ENCODE measurements at places on chromosomes 7 and 10.

DNA sequence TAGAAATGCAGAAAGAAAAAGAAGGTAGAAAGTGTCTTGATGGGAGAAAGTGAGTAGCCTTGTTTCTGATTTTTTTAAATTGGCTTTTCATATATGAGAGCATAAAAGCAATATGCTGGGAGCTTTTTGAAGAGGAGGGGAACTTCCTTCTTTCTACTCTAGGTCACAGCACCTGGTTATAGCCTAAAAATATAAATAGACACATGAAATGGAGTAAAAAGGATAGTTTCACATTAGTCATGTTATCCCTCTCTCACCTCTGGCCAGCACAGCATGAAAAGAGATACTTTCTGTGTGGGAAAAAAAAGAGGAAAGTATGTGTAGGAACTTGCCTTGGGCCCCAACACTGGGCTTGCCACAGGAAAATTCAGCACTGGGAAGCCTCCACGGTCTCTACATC lies 292.2 kb upstream of the ZWINT start:
- DNase-seq = no peak

DNA sequence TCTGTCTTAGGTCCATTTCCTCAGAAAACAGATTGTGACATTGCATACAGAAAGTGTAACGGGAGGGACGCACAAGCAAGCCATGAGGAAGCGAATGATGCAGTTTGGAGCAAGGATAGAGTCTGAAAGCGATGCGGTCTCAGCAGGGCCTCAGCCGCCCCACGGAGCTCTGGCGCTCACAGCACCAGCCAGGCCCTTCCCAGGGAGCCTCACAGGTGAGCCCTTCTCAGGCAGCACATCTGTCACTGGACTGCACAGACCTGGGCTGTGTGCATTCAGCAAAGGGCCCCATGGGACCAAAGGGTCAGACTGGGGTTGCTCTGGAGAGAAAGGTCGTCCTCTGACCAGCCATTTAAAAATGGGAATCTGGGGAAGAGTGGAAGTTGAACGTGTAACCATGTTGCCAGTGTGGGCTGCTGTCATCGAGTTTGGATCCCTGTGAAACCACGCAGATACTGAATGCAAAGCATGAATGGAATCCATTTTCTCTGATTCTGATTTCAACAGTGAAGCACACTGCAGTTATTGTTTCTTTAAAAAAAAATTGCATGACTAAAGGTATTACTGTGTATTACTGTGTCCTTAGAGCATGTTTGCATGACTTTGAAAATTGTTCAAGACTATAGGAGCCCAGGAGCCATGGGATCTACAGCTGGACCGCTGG lies 350.0 kb upstream of the AKR1E2 start:
- DNase-seq = no peak

- no peak for DNase-seq
Observed at GRCh38 chr7:126720232-126720631, 532.5 kb downstream of the GRM8 start.

DNA sequence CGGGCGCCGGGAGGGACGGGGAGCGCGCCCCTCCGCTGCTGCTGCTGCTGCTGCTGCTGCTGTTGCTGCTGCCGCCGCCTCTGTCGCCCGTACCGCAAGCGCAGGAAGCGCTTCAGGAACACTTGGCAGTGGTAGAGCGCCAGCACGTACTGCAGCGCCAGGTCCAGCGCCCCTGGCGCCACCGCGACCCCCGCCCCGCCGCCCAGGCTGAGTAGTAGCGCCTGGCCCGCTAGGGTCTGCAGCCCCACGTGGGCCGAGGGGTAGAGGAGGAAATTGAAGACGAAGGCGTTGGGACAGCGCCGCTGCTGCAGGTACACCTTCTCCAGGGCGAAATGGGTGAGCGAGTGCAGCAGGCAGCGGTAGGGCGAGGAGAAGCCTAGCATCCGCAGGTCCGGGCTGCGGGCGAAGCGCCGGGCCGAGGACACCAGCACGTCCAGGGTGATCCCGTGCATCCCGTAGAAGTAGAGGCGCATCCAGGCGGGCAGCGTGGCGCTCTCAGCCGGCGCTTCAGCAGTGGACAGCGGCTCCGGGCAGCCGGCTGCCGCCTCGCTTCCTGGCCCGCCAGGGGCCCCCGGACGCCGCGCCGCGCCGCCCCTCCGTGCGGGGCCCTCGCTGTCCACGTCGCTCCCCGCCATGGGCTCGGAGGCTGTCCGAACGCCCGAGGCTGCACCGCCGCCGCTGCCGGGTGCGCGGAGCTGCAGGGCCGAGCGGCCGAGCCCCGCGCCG lies at the start of gene TMEM229A:
TMEM229A (minus strand) TSS at position 699 of the 726 bp plus-strand sequence; CDS start at position 635, 64 bp downstream.
- no peak for DNase-seq

DNA sequence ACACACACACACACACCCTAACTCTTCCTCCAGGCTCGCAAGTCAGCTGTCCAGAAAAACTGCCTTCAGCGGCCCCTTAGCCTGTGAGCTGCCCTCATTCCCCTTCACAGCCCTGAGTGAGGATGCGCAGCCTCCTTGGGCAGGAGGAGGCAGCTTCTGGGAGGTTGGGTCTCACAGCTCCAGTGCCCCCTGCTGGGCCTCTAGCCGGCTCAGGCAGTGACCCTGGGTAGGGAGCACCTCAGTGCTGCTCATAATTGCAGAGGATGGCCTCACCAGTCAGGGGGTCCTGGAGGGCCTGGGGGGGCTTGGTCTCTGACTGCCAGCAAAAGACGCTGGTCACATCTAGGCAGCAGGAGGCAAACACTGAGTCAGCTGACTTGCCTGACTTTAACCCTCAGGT lies 43.7 kb downstream of the ZNF273 start:
- DNase-seq = no peak

- DNase-seq = no peak
Observed at GRCh38 chr10:8323428-8324054, 269.1 kb downstream of the GATA3 start.

DNA sequence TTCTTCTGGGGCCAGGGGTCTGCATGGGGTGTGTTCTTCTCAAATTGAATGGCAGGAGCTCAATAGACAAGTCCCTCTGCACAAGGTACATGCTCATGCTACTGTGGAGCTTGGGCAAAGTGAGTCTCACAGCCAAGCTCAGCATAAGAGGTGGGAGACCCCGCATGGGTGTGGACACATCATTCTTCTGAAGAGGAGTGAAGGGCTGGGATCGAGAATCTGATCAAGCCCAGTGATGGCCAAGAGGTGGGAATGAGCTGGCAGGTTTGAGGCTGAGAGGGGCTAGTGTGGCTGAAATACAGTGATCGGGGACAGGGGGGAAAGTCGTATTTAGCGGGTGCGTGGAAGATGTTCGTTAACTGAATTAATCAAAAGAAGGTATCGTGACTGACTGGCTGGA lies 32.6 kb downstream of the CDH23 start:
- no peak for DNase-seq

Data from stimulated activated CD4-positive, alpha-beta T cell treated with anti-CD3 and anti-CD28 coated beads, Interleukin-15, amount 100 ng/mL, for 1 hour (primary cell).